ENCODE measurements at places on chromosomes 16 and 17.

DNA sequence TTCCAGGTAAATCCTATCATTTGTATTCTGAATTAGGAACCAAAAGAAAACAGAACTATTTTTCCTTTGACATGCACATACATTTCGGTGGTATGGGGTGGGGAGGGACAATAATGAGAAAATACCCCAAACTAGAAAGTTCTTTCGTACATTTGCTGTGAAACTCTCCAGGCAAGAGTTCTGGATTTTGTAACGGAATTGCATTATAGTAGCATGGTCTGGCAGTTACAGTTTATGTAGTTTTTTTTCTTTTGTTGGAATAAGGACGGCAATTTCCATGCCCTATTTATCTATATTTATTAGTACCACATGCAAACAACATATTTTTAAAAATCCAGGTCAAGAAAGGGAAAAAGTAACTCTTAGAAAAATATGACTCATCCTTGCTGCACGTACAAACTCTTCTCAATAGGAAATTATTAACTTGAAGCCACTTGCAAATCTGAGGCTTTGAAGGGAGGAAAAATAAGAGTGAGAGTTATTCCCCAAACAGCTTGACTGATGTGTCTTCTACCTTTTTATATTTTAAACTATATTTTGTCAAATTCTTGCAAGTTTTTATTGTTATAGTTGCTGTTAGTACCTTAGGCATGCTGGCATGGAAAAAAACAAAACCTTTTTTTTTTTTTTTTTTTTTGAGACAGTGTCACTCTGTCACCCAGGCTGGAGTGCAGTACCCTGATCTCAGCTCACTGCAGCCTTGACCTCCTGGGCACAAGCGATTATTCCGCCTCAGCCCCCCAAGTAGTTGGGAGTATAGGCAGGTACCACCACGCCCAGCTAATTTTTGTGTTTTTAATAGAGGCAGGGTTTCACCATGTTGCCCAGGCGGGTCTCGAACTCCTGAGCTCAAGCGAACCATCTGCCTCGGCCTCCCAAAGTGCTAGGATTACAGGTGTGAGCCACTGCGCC is 69.3 kb downstream of the WWP2 start:
- DNase-seq: no peak

DNA sequence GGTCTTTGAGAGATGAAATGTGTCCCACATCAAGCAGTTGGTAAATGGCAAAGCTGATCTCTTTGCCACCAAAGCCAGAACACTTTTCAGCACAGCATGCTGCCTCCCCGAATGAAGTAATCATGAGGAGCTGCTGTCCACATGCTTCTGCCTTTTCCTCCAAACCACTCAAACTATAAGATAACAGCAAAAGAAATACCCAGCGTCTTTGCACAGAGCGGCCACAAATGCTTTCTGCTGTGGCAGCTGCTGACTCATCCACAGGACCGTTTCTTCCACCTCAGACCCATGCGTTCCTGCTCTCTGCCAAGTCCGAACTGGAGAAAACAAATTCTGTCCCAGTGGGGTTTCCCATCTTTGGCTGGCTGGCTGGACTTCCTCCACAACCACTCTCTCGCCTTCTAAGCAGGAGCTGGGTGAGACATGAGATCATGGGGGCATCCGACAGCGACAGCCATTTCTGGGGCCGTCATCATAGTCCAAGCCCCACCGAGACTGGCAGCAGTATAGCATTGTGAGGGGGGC is 27.1 kb downstream of the TBC1D3B start:
- DNase-seq: no peak

GRCh38 chr17:1087381-1088241 is 90.7 kb downstream of the TIMM22 start:
- no peak for DNase-seq

DNA sequence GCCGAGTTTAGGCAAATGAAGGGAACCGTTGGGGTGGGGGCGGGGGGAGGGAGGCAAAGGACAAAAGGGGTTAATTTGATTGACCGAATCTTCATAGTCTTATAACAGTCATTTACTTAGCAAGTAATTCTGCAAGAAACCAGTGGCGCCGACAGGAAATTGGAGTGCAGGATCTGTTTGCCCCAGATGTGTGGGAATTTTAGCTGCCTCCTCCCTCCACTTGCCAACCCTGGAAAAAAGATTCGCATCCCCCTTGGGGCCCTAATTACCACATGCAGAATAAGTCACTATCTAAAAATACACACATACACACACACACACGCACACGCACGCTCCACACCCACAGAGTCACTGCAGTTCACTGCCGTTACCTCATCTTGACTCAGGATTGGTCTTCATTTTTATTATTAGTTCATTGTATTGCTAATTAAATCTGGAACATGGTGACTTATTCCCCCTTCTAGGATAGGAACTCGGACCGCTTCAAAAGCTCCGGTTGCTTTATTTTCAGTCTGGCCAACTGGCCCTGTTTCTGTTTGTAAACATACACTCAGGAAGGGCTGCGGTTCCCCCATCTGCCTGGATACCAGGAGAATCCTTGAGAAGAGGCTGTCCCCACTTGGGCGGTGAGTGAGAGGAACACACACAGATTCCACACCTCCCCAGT is 241.6 kb upstream of the SALL1 start:
- DNase-seq: no peak

DNA sequence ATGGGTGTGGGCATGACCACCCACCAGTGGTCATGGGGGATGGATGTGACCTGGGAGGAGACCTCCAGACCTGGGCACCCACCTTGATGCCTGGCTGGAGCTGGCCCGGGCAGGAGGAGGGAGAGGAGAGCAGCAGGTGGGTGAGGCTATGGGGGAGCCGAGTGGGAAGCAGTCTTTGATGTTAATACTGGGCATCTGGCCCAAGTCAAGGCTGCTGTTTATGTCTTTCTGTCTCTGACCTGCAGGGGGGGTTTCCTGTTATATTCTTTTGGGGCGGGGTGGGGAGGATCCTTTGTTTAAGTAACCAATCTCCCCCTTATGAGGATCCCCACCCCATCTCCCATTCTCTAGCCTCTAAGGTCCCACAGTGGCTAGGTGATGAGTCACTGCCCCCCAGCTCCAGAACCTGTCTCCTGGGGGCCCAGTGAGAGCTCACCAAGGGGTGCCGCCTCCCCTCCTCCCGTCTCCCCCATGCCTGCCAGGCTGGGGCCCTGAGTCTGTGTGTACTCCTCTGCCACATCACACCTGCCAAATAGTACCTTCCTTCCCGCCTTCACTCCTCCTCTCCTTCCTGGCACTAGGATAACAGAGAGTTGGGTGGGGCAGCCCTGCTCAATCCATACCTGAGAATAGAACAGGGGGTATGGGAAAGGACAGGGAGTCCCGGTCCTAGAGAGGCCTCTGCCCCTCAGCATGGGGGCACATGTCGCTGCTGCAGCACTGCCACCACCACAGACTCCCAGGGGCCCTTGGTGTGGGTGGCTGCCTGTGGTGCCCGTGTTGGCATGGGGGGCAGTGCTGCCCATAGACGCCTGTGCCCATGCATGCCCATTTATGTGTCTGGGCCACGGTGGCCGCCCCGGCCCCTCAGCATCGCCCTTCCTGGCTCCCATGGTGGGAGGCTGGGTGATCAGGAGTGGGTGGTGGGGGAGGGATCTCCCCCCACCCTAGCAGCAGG is 7.3 kb downstream of the THRA start:
- no peak for DNase-seq
